Ascending aorta (tissue), 2 donors: ENCODE measurements at places on chromosomes 1 and 21. TPM values are rescaled to one million over a fixed set of nuclear protein-coding genes. Genes with fewer than 3 reads are reported as not detected.

GRCh38 chr1:219650880-219651279, 38.0 kb upstream of the ZC3H11B start:
- H3K27ac ChIP-seq = no peak overlapping the region
- H3K36me3 ChIP-seq = no peaks in the 10 kb centered on the region
- H3K27me3 ChIP-seq = no peaks in the 10 kb centered on the region

GRCh38 chr1:212916481-212917133, 33.7 kb upstream of the VASH2 start:
- H3K4me1 ChIP-seq = no peaks in the 10 kb centered on the region
- H3K36me3 ChIP-seq = no peaks in the 10 kb centered on the region
- peak overlapping the region; percentile 24 for H3K4me3 ChIP-seq
- no peak overlapping the region for H3K27ac ChIP-seq
- no peak for DNase-seq

DNA sequence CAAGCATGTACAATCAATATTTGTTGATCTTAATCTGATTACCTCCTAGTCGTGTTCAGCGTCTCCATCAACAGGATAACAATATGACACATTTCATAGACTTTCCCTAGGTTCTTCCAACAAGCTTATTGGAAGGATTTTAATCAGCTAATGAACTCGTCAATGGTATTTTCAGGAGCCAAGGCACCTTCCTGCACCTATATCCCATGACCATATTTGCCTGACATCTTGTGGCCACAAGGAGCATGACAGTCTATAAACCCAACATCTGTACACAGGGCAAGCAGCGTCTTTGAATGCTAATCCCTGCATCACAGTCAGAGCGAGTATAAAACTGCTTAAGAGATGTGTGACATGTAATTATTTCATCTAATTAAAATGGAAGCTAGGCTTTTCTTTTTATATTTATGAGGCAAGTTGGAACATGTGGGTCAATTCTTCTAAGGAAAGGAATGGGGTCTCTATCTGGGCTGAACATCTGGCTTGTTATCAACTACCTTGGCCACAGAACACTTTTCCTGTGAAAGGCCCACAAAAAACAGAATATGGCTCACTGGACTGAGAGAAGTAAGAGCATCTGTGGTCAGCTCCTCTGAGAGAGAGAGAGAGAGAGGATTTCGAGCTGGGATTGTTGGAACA, 388.8 kb downstream of the NTNG1 start:
- H3K27me3 ChIP-seq = no peaks in the 10 kb centered on the region
- no peak overlapping the region for H3K4me3 ChIP-seq
- H3K27ac ChIP-seq = no peak overlapping the region
- no peak for DNase-seq

- H3K27me3 ChIP-seq = peaks cover 6% of the 10 kb centered on the region
- peak; percentile 34 for DNase-seq
- H3K27ac ChIP-seq = no peak overlapping the region
- no peak overlapping the region for H3K4me3 ChIP-seq
Measured at GRCh38 chr1:109112056-109112651, 1.8 kb upstream of the ELAPOR1 start.

- H3K27ac ChIP-seq = no peak overlapping the region
- DNase-seq = no peak
- H3K27me3 ChIP-seq = no peaks in the 10 kb centered on the region
- H3K4me1 ChIP-seq = no peaks in the 10 kb centered on the region
Measured at GRCh38 chr1:184162281-184162680, 110.8 kb downstream of the TSEN15 start.

GRCh38 chr1:197690074-197690473, 85.2 kb downstream of the DENND1B start:
- H3K4me3 ChIP-seq = no peak overlapping the region
- DNase-seq = no peak
- H3K27ac ChIP-seq = no peak overlapping the region
- H3K4me1 ChIP-seq = no peaks in the 10 kb centered on the region
- H3K36me3 ChIP-seq = no peaks in the 10 kb centered on the region
- no peaks in the 10 kb centered on the region for H3K27me3 ChIP-seq

- H3K27me3 ChIP-seq = no peaks in the 10 kb centered on the region
- no peak overlapping the region for H3K4me3 ChIP-seq
- H3K36me3 ChIP-seq = no peaks in the 10 kb centered on the region
- DNase-seq = no peak
- H3K4me1 ChIP-seq = no peaks in the 10 kb centered on the region
- H3K27ac ChIP-seq = no peak overlapping the region
Measured at GRCh38 chr1:27071049-27071416, 58.4 kb upstream of the TENT5B start.

MXRA8 gene
- total RNA-seq = 345 TPM
